ENCODE measurements at places on chromosomes 16 and 17.

- DNase-seq, result no peak
Observed at GRCh38 chr17:10162096-10162495, 36.3 kb downstream of the GAS7 start.

- no peak for DNase-seq
Observed at GRCh38 chr16:51149721-51150164, 1.3 kb downstream of the SALL1 start.

GRCh38 chr16:81717662-81718189, 61.4 kb upstream of the PLCG2 start:
- DNase-seq, result no peak

GRCh38 chr17:55822028-55822427, 71.2 kb downstream of the PCTP start:
- no peak for DNase-seq

Measured in hypothalamus (tissue), 51 donors.